Heart left ventricle (tissue), 16 donors: ENCODE measurements at places on chromosomes 3 and 15. TPM values are rescaled to one million over a fixed set of nuclear protein-coding genes. Genes with fewer than 3 reads are reported as not detected.

ADAMTS7 gene
- polyA plus RNA-seq, result 5.0 TPM

ACSBG1 gene
- 0.25 TPM for polyA plus RNA-seq

OR5H14 gene
- polyA plus RNA-seq, result not detected

SUSD5 gene
- polyA plus RNA-seq, result 0.80 TPM

POTEB2 gene
- polyA plus RNA-seq, result not detected

SERPINI1 gene
- 7.9 TPM for polyA plus RNA-seq

TRPM1 gene
- 0.25 TPM for polyA plus RNA-seq

ACKR4 gene
- 2.2 TPM for polyA plus RNA-seq

GRCh38 chr3:33834096-33834453 is 35.6 kb downstream of the PDCD6IP start:
- no peak for DNase-seq

DNA sequence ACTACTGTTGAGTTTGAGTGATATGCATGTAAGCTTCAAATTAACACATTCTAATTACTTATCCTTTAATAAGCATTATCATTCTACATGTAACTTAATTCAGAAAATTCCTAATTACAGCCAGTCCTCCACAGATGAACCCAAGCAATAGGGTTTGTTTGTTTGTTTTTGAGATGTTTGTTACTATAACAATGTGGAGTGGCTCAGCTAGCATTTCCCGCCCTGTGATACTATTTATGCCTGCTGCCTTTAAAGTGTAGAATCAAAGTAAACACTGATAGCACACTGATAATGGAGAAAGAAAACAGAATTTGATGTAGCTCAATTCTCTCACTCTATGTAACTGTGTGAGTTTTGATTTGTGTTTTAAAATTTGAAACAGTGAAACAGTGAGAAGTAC is 105.1 kb upstream of the IGF1R start:
- DNase-seq, result no peak

DNA sequence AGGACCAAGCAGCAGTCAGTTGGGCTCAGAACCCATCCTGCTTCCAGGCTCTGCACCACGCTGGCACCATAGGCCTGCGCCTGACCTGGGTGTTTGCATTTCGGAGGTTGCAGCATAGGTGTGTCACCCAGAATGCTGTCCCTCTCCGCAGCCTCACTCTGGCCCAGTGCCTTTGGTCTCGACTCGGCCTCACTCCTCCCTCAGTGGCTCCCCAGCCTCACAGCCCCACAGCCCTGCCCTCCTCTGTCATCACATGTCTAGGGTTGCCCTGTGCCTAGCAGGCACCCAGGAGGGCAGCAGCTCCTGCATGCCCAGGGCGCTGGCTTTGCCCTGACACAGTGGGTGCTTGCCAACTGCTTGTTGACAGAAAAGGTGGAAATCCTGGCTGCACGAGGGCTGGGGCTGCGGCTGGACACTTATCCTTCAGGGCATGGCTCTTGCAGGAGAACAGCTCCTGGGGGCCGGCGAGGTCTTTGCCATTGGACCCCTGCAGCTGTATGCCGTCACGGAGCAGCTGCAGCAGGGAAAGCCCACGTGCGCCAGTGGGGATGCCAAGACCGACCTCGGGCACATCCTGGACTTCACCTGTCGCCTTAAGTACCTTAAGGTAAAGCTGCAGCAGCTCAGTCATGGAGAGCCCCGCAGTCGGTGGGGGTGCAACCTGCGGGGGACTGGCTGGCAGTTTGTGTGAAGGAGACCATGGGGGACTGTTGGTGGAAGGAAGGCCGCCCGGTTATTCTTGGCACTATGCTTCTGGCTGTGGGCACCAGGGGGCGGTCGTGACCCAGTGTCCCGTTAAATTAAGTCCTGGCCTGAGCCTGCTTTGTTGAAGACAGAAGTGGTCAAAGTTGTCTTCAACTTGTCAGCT is 16.2 kb downstream of the NISCH start:
- peak; percentile 79 for DNase-seq

DNA sequence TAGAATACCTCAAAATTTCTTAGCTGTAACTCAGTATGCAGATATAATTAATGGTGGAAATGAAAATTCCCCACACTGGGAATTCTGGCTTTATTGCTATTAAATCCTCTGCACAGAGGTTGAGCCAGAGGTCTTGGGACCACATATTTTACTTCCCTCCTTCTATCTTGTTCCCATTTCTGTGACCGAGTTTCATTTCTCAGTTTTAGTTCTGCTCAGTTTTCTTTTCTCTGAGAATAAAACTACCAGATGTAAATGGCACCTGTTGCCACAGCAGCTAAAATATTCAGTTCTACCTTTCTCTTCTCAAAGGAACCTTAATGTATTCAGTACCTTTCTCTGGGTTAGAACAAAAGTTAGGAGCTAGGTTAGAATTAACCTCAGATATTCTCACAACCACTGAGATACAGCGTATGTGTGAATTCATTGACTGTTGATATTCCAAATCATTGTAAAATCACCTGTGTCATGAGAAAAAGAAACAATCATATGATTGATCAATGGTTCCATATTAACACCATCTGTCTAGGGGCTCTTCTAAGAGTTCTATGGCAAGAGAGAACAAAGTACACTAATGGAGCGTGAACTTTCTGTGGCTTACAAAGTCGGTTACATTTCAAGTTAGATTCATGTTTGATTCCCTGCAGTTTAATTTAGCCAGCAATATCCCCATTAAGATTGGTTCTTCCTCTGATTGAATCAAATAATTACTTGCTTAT is 374.1 kb downstream of the EFHB start:
- DNase-seq, result no peak

DNA sequence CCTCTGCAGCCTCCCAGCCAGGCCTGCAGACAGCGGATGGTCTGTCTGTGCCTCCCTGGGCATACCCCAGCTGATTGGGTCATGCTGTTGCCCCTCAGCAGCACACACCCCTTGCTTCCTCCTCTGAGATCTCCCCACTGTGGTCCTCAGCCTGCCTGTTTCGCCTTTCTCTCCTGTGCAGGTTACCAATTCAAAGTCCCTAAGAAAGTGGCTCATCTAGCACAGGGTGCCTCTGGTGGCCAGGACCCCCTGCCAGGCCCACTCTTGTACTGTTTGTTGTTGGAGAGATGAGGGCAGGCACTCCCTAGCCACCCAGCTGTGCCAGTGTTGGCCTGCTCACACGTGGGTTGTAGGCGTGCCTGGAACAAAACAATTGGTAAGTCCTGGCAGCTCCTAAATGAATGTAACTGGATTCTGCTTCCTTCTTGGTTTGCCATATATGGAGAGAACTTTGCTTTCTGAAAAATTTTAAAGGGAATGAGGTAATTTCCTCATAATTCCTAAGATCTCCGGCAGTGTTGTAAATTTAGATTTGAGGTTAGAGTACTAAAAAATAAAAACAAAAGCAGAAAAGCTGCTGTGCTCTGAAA is 213.2 kb upstream of the IL12A start:
- no peak for DNase-seq

GRCh38 chr3:194767446-194768207 is 81.9 kb downstream of the FAM43A start:
- no peak for DNase-seq

DNA sequence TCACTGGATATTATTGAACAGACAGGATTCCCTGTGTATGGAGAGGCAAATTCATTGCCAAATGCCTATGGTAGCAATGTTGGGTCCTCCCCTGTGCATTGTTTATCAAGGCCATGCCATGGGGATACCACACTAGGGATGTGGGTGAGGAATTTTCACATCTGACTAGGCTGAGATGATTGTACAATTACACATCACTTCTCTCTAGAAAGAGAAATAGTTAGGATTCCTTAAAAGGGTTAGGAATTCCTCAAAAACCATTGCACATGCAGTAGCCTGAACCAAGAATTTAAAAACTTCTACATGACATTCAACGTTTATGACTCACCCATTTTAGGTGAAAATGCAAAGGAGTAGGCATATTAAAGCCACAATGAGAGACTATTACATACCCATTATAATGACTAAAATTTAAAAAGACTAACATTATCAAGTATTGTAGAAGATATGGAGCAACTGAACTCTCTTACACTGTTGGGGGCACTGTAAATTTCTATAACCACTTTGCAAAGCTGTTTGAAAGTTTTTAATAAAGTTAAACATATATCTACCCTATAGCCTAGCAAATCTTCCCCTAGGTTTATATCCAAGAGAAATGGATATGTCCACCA is 175.9 kb downstream of the THRB start:
- DNase-seq, result no peak

- no peak for DNase-seq
Measured at GRCh38 chr3:190073264-190074008, 47.3 kb downstream of the P3H2 start.

DNA sequence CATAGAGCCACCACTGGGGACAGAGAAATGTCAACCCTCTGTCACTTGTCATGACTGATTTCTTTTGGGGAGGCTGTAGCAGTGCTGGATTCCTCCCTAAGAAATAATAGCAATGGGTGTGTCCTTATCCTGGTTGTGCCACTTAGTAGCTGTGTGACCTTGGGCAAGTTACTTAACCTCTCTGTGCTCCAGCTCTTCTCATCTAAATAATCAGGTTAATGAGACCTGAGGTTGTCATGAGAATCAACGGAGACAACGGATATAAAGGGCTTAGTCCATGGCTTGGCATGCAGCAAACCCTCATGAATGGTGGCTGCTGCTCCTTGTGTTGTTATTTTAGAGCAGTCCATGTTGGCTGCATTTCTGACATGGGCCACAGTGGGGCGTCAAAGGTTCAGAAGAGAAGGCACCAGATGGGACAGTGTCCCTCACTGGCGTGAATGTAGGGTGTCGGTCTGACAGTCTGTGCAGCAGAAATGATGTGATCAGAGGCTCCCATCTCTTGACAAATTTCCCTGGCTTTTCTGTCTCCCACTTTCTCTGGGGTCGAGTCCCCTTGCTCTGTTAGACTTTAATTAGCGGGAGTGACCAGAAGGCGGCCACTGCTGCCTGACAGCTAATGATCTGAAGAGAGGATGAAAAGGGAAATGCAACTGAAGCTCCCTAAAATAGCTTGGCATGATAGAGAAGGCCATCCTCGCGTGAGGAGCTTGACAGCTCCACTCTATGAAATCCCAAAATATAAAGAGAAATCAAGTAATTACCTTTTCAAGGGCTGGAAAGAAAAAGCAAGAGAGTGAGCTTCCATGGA is 209.4 kb downstream of the CADPS start:
- DNase-seq, result peak; percentile 52

DNA sequence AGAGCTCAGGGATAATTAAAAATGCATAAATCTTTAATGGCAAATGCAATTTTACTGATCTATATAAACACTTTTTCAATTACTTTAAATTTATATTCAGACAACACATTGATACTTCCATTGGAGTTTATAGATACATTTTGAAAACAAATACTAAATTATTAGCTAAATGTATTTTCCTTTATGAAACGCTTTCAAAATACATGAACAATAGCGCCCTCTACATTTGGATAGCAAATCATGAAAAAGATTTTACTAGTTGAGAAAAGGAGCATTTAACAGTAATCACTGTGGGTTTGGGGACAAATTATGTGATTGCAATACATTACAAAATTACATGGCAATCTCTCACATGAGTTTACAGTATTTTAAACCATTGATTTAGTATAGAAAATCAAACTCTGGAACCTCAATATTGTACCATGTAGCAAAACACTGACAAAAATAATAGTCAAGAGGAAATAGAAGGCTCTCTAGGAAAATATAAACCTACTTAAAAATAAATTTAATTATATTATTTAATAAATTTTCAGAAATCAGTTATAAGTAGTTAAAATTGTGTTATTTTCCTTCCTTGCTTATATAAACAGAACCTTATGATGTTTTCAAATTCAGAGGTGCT is 207.9 kb downstream of the ZIC1 start:
- DNase-seq, result no peak

DNA sequence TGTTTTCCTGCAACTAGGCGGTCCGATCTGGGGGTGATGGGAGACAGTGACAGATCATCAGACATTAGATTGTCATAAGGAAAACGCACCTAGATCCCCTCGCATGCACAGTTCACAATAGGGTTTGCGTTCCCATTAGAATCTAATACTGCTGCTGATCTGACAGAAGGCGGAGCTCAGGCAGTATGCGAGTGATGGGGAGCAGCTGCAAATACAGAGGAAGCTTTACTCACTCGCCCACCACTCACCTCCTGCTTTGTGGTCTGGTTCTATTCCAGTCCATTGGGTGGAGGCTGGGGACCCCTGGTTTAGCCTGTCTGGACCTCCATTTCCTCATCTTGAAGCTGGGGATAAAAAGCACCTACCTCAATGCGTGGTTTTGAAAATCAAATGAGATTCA is 437.5 kb upstream of the PROK2 start:
- DNase-seq, result no peak

DNA sequence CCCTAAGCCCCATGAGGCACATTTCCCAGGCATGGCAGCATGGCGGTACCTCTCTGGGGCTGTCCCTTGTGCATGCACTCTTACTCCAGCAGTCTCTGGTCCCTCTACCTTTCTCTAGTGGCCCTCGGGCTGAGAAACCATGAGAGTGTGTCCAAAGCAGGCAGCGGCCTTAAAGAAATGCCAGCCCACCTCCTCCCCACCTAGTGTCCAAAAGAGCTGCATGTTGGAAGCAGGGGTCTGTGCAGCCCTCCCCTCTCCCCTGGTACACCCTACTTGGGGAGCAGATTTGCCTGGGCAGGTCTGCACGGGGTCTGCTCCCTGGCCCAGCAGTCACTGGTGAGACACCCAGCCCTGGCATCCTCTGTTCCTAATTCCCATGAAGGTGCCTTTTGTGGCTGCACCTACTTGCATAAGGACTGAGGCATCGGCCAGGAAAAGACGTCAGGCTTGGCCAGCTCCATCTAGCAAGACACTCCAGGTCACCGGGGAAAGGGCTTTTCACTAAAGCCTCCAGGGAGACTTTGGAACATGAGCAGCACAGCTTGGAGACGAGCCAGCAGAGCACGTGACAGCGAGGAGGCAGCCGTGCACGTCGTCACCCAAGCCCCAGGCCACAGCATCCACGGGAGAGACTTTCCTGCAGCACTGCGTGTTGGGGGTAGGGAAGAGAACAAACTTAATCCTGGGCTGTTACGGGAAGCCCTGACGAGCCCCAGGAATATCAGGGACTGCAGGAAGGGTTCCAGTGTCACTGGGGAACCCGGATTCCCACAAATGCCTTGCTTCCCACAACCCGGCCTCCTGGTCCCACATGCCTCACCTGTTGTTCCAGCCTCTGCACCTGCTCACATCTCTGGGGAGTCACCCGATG is 38.8 kb downstream of the TM2D3 start:
- peak; percentile 95 for DNase-seq
